ELF-1 (cell line): ENCODE measurements at places on chromosomes 4 and X.

DNA sequence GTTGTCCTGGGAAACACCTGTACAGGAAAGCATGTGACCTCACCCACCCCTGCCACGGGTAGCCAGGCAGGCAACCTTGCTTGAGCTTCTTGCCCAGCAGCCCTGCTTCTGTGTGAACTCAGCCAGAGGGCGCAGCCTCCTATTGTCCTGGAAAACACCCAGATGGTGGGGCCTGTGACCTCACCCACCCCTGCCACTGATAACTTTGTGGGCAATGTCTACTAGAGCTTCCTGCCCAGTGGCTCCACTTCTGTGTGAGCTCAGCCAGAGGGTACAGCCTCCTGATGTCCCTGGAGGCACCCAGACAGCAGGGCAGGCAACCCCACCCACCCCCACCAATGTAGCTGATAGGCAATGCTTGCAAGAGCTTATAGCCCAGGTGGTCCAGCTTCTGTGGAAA is 146.3 kb downstream of the DTHD1 start:
- no peak for DNase-seq

GRCh38 chr4:1487106-1487505 is 80.9 kb upstream of the NKX1-1 start:
- no peak for DNase-seq

DNA sequence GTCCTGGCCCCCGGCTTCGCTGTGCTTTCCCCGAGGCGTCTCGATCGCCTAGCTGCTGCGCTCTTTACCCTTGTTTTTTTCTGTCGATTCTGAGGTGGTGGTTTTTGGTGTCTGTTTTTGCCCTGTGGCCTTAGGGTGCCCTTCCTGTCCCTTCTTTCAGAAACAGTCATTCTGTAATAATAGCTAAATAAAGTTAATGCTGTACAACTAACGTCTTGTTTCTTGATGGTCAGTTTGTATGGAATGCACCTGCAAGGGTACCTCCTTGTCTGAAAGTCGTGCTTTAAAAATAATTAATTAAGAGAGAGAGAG is 686 bp downstream of the FIP1L1 start:
- no peak for DNase-seq

DNA sequence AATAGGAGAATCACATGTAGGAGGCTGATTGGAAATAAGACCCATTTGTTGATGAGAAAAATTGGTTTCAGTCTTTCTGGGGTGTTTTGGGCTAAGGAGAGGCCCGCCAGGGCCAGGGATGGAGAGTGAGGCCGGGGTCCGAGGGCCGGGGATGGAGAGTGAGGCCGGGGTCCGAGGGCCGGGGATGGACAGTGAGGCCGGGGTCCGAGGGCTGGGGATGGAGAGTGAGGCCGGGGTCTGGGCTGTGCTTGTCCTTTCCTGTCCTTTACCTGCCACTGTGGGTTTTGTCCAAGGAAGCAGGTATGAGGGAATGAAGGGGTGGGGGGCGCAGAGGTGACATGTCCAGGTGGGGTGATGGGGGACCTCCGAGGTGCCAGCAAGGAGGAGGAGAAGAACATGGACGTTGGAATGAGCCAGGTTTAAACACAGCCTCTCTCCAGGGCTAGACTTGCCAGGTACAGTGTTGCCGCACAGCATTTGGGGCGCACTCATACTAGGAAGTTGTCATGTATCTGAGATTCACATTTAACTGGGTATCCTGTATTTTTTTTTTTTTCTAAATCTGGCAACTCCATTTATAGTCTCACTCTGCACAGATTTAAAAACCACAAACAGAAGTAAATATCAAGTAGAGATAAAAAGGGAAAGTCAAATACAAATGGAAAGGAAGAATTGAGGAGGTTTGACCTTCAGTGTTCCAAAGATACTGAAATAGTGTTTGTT is 8.8 kb downstream of the RGS12 start:
- DNase-seq: no peak

GRCh38 chrX:30874851-30875250 is 14.2 kb downstream of the TAB3 start:
- DNase-seq: no peak

GRCh38 chr4:48813964-48814363 is 16.9 kb upstream of the OCIAD1 start:
- no peak for DNase-seq

GRCh38 chr4:118265312-118266144 is 87.3 kb downstream of the PRSS12 start:
- peak; percentile 65 for DNase-seq

DNA sequence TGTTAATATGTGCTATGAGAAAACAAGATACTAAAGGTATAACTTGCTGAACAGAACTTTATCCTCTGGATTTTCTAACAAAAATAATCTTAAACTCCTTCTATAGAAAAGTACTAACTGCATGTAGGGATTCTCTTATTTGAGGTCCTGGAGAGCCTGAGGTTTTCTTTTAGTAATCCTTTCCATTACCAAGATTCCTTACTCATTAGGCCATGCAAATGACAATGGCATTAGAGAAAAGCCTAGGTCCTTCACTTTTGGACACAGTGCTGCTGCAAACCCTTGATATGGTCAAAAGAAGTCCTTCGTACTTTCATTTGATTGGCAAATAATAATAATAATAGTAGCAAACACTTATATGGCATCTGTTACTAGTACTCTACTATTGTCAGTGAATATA is 3.2 kb downstream of the MMRN1 start:
- DNase-seq: no peak

- DNase-seq: peak; percentile 83
Measured at GRCh38 chrX:106898462-106898861, 4.7 kb downstream of the RIPPLY1 start.

GRCh38 chrX:139196890-139197289 is 333.6 kb upstream of the F9 start:
- DNase-seq: no peak

GRCh38 chr4:4398430-4398829 is 11.5 kb downstream of the NSG1 start:
- no peak for DNase-seq

- DNase-seq: no peak
Measured at GRCh38 chr4:113496698-113497097, 264.8 kb downstream of the CAMK2D start.

DNA sequence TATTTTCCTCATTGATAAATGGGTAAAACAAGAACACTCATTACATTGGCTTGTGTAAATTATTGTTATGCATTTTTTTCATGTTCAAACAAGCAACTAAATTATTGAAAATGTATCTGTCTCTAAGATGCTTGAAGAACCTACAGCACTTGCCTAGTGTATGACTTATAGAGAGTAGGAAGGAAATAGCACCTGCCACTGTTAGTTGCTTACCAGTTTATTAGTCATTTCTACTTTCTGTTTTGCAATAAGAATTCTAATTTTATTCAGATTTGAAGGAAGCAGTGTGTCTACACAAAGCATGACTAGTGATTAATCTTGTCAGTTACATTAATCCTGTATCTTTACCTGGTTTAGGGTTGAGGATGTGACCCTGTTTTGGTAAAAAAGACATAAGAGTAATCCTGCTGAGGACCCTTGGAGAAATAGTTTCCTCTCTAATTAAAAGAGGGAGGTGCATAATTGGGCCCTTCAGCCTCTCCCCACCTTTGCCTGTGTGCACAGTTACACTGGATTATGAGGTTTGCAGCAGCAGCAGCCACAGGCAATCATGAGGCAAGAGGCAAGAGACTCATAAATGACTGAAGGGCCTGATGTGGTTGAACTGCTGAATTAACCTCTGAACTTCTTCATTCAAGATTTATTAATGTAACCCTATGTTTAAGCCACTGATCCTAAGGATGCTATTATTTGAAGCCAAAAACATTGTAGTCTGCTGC is 1202.1 kb downstream of the ADGRL3 start:
- DNase-seq: no peak

DNA sequence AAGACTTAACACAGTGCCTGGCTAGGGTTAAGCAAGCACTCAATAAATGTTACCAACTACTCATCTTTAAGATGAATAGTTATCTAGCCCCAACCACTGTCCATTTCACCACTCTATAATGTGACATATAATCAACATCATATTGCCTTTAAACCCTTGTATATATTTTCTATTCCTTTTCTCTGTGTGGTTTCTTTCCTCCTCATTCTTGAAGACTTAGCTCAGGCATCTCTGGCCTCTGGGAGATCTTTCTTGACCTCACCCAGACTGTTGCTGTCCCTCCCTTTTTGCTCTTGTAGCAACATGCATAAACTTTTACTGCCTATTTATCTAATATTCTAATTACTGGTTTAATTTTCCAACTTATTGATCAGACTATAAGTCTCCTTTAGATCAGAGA is 249.9 kb upstream of the MAB21L2 start:
- DNase-seq: no peak

DNA sequence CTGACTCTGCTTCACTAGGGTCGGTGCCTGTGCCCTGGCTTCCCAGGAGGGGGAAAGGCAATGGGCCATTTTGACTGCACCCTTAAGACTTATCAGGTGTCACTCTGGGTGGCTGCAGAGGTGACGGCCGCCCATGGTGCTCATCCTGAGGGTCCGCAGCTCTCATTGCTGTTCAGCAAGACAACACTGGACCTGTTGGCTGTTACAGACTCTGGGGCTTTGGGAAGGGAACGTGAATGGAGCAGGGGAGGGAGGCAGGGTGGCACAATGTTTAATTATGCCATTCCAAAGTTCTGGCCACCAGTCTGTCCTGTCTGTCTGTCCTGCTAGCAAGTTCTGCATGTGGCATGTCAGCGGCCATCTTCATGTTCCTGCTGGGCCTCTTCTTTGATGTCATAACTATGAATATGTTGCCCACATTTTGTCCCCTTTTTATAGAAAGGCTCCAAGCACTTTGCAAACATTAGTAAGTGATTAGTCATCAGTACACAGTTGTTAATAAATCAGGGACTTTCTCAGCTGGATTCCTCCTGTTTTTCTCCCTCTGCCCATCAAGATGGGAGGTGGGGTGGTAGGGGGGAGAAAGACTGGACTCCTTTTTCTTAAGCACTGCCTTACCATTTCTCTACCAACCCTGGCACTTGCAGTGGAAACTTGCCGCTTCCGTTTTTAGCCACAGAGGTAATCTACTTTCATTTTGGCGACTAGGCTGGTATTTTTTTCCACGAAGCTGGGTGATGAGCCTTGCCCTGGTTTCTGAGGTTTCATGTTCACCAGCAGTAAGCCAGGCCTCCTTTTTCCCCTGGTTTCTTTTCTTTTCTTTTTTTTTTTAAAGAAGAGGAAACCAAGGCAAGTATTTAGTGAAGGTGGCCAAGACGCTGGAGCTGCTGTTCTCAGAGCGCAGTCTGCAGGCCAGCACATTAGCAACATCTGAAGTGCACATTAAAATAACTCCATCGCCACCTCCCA is 88.6 kb upstream of the TRIM2 start:
- no peak for DNase-seq

GRCh38 chr4:121199742-121200561 is 35.8 kb upstream of the TNIP3 start:
- no peak for DNase-seq

DNA sequence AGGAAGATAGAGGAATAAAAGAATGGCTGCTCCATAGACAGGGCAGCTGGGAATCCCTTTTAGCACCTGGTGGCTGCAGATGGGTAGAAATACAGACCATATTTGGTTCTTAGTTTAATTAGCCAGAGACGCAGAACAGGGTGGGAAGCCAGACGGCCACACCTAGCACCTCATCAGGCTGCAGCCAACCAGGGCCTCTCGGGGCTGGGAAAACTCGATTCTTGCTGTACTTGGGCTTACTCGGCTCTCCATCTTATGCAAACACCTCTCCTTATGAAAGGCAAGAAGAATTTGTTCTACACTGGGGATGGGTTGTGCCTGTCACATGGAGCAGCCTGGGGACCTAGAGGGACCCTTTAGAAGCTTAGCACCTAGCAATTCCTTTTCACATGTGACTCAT is 19.7 kb downstream of the IRAK1 start:
- peak; percentile 77 for DNase-seq

- DNase-seq: no peak
Measured at GRCh38 chr4:107153956-107154355, 117.8 kb upstream of the DKK2 start.

DNA sequence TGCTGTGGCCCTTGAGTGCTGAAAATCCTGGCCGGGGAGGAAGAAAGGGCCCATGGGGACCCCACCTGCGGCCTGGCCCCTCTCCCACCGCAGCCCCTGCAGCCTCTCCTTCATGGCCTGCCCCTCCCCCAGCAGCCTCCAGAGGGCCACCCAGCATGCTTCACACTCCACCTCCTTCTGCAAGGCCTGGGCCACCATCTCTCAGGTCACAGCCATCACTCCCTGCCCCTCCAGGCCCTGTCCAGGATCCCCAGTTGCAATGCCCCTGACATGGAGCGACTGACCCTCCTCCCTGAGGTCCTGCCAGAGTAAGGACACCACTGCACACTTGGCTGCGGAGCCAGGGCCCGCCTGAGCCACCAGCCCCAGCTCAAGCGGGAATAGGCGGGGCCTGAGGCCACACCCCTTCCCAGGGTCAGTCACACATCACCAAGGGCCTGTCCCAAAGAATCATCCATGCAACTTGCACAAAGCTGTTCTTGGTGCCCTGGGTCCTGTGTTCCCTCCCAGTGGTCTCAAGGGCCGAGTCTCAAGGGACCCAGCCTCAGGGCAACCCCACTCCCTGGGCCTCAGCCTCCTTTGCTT is 32.9 kb downstream of the CCNQ start:
- DNase-seq: peak; percentile 68

DNA sequence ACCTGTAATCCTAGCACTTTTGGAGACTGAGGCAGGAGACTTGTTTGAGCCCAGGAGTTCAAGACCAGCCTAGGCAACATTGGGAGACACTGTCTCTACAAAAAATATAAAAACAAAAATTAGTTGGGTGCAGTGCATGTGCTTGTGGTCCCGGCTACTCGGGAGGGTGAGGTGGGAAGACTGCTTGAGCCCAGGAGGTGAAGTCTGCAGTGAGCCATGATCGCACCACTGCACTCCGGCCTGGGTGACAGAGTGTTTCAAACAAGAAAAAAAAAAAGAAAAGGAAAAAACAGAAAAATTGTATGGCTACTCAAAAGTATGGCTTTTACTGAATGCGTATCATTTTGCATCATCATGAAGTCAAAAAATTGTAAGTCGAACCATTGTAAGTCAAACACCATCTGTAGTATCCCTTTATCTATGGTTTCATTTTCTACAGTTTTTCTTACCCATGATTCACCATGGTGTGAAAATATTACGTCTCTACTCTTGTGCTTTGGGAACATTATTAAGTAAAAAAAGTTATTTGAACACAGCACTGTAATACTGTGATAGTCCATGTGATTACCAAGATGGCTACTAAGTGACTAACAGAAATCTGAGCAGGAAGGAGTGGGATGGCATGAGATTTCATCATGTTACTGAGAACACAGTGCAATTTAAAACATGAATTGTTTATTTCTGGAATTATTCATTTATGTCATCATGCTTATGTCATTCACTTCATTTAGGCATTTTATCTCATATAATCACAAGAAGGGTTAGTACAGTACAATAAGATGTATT is 26.5 kb upstream of the MANBA start:
- DNase-seq: no peak
